Stimulated activated CD8-positive, alpha-beta memory T cell treated with anti-CD3 and anti-CD28 coated beads, Interleukin-4, amount 100 ng/mL, for 4 hours (primary cell): ENCODE measurements at places on chromosomes 13 and 19.

- no peak for DNase-seq
These were observed 38.4 kb downstream of the PIBF1 start for GRCh38 chr13:72820156-72820897.

DNA sequence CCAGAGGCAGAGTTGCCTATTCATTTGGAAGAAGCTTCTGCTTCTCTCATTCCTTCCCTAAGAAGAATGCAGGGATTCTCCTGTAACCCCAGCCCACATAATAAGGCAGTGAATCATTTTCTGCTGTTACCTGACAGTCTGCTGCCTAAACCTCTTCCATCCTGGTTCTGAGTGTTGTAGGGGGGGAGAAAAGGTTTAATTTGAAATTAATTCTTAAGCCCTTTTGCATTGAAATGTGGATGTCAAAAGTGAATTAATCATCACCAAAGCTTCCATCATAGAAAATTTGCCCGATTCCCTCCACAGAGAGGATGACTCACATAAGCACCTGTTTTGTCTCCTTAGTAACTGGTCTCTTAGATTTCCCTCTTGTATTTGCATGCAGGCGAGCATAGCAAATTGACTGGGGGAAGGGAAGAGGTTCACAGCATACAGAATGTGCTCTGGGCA, 146.7 kb upstream of the FNDC3A start:
- DNase-seq: no peak

DNA sequence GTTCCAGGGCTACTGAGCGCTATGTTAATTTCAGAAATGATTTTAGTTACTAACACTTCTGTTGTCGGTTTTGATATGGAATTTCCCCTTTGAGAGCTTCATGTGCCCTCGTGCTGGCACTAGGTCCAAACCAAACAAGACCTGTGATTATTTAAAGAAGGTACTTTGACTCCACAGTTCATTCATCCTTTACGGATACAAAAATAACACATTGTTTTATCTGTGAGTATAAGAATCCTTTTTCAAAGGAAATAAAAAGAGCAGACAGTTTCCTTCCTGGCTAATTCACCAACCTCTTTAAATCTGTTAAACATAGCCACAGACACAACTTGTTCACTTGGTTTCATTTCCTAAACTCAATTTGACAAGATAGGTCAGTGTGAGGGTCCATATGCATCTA, 141.2 kb downstream of the FLT1 start:
- DNase-seq: no peak

DNA sequence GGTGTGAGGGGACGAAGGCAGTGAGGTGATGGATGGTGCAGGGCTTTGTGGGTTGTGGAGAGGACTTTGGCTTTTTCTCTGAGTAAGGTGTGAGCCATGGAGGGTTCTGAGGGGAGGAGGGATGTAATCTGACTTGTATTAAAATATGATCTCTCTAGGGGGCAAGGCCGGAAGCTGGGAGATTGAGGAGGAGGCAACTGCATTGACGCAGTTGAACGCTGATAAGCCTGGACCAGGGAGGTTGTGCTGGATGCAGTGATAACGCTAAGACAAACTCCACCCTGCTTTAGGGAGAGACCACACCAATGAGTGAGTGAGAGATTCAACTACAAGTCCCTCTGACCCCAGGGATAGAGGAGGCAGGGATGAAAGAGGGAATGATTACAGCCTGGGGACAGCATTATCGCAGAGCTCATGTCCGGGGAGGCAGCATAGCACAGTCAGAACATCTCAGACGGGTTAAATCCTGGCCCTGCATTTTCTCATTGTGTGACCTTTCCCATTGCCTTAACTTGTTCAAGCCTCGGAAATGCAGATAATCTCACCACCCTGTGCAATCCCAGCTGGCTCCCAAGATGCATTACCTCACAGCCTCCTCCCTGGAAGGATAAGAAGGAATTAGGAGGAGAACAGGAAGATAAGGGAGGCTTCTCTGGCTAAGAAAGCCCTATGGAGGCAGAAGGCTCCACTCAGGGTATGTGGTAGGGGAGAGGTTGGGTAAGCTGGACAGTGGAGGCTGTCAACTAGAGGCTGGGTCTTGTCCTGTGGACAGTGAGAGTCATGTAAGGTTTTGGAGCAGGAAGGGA, 124.2 kb downstream of the CACNA1A start:
- no peak for DNase-seq

DNA sequence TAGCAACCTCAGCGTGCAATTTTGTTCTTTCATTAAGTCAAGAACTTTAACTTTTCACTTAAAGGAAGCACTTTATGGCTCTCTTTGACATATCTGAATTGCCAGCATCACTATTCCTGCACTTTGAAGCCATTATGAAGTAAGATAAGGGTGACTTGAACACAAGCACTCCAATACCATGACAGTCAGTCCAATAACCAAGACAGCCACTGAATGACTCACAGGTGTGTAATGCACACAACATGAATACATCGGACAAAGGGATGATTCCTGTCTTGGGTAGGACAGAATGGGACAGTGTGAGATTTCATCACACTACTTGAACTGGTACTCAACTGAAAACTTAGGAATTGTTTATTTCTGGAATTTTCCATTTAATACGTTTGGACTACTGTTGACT, 233.7 kb upstream of the IPO5 start:
- no peak for DNase-seq

GRCh38 chr19:49727217-49728030, 35.7 kb downstream of the TSKS start:
- no peak for DNase-seq

- no peak for DNase-seq
These were observed 127.2 kb upstream of the UBL3 start for GRCh38 chr13:29977476-29978120.
